ENCODE measurements at places on chromosomes 4 and X.

GRCh38 chr4:95165926-95166524 is 382.7 kb downstream of the UNC5C start:
- H3K27me3 ChIP-seq = no peaks in the 10 kb centered on the region
- no peaks in the 10 kb centered on the region for H3K4me1 ChIP-seq
- H3K27ac ChIP-seq = no peak overlapping the region
- no peaks in the 10 kb centered on the region for H3K36me3 ChIP-seq
- no peak overlapping the region for H3K4me3 ChIP-seq

GRCh38 chrX:113892401-113892800 is 691.5 kb upstream of the HTR2C start:
- no peak for DNase-seq
- H3K4me3 ChIP-seq = no peak overlapping the region
- H3K36me3 ChIP-seq = no peaks in the 10 kb centered on the region
- H3K27me3 ChIP-seq = no peaks in the 10 kb centered on the region
- H3K27ac ChIP-seq = no peak overlapping the region
- H3K4me1 ChIP-seq = no peaks in the 10 kb centered on the region

- no peak overlapping the region for H3K27ac ChIP-seq
- no peaks in the 10 kb centered on the region for H3K36me3 ChIP-seq
- no peaks in the 10 kb centered on the region for H3K27me3 ChIP-seq
- no peak overlapping the region for H3K4me3 ChIP-seq
- no peak for DNase-seq
Measured at GRCh38 chr4:136650541-136651277, 881.6 kb downstream of the PCDH18 start.

- no peaks in the 10 kb centered on the region for H3K36me3 ChIP-seq
- H3K27ac ChIP-seq = no peak overlapping the region
- H3K27me3 ChIP-seq = no peaks in the 10 kb centered on the region
Measured at GRCh38 chr4:79823148-79823763, 249.8 kb downstream of the ANTXR2 start.

DNA sequence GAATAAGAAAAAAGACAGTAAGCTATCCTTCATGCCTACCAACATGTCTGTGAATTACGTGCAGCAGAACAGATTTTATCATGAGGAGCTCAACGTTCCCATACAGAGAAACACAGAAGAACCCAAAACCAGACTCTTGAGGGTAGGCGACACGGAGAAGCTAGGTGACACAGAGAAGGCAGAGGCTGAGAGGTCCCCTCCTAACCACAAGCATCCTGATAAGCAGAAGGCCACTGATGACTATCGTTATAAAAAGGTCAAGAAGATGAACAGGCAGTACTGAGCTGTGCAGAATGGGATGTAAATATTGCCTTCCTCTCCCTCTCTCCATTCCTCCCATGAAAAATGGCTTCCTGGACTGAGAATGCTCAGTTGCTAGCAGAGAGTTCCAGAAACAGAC is 350.2 kb upstream of the BOD1L1 start:
- H3K36me3 ChIP-seq = no peaks in the 10 kb centered on the region
- no peak overlapping the region for H3K27ac ChIP-seq
- no peaks in the 10 kb centered on the region for H3K27me3 ChIP-seq
- peaks cover 10% of the 10 kb centered on the region for H3K4me1 ChIP-seq
- H3K4me3 ChIP-seq = no peak overlapping the region
- no peak for DNase-seq

GRCh38 chr4:80713409-80713808 is 317.1 kb upstream of the BMP3 start:
- no peaks in the 10 kb centered on the region for H3K36me3 ChIP-seq
- no peak for DNase-seq
- H3K27ac ChIP-seq = no peak overlapping the region
- no peaks in the 10 kb centered on the region for H3K4me1 ChIP-seq
- no peaks in the 10 kb centered on the region for H3K27me3 ChIP-seq
- H3K4me3 ChIP-seq = no peak overlapping the region

DNA sequence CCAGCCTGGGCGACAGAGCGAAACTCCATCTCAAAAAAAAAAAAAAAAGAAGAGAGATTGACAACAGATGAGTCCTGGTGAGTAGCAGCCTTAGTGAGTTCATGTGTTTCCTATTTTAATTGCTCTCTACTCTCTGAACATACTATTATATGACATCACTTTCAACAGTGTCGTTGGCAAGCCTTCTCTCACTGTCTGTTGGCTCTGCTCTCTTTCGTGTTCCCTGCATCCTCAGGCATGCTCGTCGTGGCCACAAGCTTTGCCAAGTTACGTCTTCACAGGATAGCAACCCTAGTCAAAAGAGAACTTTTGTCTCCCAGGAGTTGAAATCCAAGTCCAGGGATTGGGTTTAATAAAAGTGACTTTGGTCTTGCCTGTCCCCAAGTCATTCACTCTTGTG is 117.1 kb upstream of the EGFL6 start:
- H3K4me3 ChIP-seq = no peak overlapping the region
- no peaks in the 10 kb centered on the region for H3K36me3 ChIP-seq
- H3K4me1 ChIP-seq = peaks cover 2% of the 10 kb centered on the region
- H3K27me3 ChIP-seq = no peaks in the 10 kb centered on the region
- H3K27ac ChIP-seq = peak overlapping the region; percentile 30

DNA sequence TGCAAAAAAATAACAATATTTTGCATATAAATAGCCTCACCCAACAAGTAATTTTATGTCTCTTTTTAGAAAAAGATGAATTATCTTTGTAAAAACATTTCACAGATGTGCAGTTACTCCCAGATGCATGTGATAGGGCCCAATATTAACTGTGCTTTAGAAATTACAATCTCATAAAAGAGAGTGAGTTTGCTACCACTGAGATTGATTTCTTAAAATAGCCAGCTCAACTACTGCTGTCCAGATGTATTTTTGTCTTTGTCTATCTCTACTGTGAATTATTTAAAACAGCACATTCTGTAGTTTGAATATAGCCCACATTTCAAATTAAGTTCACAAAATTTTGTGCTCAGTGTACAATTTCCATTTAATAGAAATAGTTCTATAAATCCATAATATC is 177.0 kb upstream of the TTC29 start:
- H3K36me3 ChIP-seq = no peaks in the 10 kb centered on the region
- peaks cover 2% of the 10 kb centered on the region for H3K4me1 ChIP-seq
- no peak for DNase-seq
- no peaks in the 10 kb centered on the region for H3K27me3 ChIP-seq

DNA sequence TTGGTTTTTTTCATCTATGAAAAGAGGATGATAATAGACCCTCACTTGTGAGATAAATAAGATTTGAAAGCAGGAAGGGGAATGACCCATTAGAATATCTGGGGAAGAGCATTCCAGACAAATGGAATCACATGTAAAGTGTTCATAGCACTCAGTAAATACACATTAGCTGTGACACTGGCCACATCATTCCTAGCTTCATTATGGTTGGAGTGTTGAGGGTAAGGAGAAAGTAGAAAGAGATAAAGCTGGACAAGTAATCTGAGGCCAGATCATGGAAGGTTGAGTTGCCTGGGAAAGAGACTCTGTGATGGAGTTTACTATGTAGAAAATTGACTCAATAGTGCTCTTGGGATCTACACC is 6.9 kb upstream of the PGRMC1 start:
- no peak overlapping the region for H3K27ac ChIP-seq
- H3K4me3 ChIP-seq = no peak overlapping the region
- H3K27me3 ChIP-seq = peaks cover 5% of the 10 kb centered on the region

DNA sequence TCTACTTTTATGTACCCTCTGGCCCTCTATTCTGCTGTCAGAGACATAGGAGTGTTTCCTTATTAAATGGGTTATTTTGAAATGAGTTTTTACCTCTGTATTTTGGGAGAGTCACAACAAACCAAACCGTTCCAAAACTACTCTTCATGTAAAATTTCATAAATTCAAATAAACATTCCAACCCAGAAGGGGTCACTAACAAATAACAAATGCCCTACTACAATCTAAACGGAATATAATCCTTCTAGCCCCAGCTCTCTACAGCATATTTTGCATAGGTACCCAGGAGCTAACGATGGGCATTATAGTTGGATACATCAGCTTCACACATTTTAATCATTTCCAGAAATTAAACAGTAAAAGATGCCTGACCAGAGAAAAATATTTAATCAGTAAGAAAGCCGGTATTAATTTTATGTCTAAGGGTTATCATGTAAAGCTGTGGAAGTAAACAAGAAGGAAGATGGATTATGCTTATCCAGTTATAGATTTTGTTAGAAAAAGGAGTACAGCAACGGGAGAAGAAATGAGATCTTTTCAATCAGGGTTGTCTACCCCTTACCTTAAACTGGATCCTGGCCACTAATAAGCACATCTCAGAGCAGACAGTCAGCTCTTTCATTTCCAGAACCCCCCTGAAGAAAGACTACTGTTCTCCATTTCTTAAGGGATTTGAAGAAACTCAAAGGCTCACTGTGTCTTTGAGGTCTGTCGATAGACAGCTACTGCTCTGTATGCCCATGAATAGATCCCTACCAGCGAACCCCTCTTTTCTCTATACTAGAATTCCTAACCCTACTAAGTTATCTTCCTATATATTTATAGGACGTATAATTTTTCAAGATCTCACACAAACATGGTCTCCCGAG is 1.2 kb downstream of the UGDH start:
- H3K4me1 ChIP-seq = peaks cover 16% of the 10 kb centered on the region
- peaks cover 21% of the 10 kb centered on the region for H3K36me3 ChIP-seq
- peak overlapping the region; percentile 92 for H3K27ac ChIP-seq
- peak overlapping the region; percentile 89 for H3K4me3 ChIP-seq
- H3K27me3 ChIP-seq = no peaks in the 10 kb centered on the region
- peak; percentile 13 for DNase-seq

DNA sequence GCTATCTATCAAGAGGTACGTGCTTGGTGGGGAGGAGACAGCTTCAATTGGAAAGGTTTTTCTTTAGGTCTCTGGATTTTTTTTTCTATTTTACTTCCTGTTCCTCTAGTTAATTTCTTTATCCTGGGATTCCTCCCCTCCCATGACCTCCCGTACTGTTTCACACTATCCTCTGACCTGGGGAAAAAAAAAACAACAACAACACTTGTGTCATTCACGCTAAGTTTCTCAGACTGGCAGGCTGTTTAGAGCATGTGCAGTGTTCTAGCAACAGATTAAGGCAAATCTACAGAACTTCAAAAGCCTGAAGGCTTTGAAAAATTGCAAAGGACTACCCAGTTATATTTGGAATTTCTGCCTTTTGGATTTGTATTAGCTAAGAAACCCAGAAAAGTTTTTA is 358.4 kb downstream of the ARHGAP24 start:
- no peaks in the 10 kb centered on the region for H3K4me1 ChIP-seq
- no peak overlapping the region for H3K27ac ChIP-seq
- no peaks in the 10 kb centered on the region for H3K27me3 ChIP-seq
